ENCODE measurements at places on chromosomes 12 and 14.

- no peak for DNase-seq
These were observed 15.0 kb upstream of the SMARCC2 start for GRCh38 chr12:56204275-56204674.

- peak; percentile 81 for DNase-seq
These were observed 21.3 kb upstream of the CD27 start for GRCh38 chr12:6423267-6424007.

GRCh38 chr12:123992118-123992825 is 19.3 kb downstream of the ZNF664 start:
- DNase-seq, result no peak

DNA sequence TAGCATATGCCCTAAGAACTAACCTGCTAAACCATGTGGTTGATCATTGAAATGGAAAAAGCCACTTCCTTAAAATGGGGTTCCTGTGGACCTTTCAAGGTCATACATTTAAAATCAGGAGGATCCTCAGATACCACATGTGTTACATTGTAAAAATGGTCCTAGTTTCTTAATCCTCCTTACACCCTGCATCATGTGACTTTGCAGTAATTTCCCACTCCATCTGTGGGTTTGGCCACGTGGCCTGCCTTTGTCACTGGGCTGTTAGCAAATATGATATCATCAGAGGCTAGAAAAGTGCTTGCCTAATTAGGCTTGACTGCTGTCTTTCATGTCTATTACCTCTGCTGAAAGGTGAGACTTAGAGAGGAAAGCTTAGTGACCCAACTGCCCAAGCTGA is 70.7 kb downstream of the CMKLR1 start:
- no peak for DNase-seq

- DNase-seq, result no peak
These were observed 12.9 kb upstream of the PEX5 start for GRCh38 chr12:7176595-7176994.

DNA sequence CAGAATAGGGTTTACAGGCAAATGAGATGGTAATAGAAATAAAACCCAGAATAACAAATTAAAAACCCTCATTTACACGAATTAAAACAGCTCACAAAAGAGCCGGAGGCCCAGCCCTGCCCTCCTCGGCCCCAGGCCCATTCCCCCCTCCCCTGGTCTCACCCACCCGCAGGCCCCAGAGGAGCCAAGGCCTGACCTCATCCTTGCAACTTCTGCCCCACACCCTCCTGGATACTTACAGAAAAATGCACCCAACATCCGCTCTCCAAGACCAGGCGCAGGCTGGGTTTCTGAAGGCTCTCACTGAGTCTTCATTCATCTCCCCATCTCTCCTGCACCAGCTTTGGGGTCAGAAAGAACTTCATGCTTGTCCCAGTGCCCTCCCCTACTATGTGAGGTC is 16.2 kb upstream of the VSX2 start:
- DNase-seq, result no peak

- no peak for DNase-seq
These were observed 28.5 kb downstream of the PAH start for GRCh38 chr12:102888511-102888910.

DNA sequence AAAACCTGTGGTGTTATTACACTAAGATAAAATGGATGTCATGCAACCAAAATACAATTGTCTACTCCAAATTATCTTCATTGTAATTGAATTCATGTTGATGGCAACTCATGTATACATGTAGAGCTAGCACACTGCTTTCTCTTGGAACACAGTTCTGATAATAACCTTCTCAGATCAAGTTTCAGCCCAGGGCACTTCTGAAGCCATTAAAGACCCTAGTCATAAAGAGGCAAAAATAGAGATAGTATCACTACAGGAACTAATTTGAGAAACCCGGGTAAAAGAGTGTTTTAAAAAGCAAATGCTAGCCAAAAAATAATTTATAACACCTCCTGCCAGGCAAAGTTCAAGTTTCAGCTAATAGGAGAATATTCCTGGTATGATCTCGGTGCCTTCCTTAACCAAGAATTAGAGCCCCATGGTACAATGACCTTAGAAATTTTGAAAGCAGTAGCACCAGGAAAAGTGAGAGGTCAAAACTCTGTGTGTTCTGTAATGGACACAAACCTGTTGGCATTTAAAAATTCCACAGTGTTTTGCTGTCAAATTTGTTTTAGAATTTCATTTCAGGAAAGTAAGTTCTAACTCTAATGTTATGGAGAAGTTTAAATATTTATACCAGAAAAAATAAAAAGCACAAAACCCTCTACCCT is 105.0 kb upstream of the FRMD6 start:
- no peak for DNase-seq

DNA sequence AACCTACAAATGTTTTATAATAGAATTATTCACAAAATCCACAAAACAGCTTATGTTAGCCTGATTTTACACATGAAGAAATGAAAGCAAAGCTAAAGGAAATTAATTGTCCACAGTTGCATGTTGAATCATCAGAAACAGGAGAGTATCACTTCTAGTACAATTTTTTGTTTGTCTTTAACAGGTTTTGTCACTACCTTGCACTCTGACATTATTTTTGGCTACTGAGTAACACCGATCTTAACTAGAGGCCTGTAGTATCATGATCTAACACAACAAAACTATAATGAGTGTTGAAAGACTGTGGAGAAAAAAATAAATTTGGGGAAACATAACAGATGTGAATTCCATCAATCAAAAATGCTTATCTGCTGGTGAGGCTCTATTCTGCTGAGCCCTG is 60.1 kb downstream of the TAOK3 start:
- no peak for DNase-seq

DNA sequence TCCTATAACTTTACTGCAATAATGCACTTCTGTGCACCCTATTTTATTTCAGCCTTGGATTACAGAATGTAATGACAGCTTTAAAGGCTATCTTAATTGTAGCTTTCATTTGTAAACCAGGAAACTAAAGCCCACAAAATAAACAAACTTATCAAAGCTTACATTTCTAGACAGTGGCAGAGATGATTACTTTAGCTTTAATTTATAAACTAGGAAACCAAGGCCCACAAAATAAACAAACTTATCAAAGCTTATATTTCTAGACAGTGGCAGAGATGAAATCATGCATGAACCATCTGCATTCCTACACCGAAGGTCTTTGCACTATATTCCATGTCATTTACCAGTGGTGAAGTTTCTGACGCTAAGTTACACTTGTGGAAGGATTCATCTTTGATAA is 74.4 kb downstream of the PRKD1 start:
- DNase-seq, result no peak

DNA sequence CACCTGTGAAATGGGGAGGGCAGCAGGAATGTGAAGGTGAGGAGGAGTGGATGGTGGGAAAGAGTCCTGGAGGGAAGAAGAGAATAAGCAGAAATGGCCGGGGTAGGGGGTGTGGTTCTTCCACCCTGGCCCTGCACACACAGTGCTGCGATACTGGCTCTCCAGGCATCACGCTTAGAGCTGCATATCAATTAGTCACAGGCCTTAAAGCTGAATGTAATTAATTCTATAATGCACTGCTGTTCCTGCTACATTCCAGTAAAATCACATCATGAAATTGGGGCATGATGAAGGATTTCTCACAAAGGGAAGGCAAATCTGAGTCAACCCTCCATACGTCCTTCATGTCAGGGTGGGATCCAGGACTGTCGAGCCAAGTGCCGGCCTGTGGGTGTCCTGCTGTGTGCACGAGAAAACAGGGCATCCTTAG is 566.1 kb downstream of the BCL11B start:
- DNase-seq, result no peak

DNA sequence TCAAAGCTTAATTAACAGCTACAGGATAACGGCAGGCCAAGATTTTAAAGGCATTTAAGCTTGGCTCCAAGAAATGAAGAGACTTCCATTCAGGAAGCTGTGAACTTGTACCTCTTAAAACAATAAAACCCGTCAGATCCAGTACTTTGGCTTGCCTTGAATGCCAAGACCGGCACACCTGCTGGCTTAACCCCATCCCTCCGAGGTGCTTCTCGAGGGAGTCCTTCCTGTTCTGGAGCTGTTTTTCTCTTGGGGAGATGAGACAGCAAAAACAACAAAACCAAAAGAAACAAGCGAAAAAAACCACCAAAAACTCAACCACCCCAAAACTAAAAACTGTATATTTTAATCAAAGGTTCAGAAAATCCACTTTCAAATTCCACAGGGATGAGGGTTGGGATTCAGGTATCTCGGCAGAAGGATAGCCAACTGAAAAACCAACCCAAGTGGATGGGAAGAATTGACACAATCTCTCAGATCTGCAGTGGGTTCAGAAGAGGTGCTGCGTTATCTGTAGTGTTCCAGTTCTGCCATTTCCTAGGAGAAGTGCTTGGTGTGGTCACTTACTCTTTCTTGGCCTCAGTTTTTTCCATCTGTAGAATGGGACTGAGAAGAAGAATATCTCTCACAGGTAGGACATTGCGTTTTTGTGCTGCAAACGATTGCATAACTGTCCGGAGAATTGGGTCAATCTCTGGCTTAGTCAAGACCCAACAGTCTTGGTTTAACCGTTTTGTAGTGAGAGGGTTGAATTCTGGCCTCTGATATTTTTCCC is 420.1 kb downstream of the VRK1 start:
- no peak for DNase-seq

GRCh38 chr14:61296719-61297502 is 15.8 kb upstream of the TMEM30B start:
- DNase-seq, result peak; percentile 41

GRCh38 chr12:15629108-15629507 is 160.1 kb downstream of the EPS8 start:
- DNase-seq, result peak; percentile 81

GRCh38 chr14:64711039-64711438 is 6.8 kb downstream of the PLEKHG3 start:
- DNase-seq, result no peak

DNA sequence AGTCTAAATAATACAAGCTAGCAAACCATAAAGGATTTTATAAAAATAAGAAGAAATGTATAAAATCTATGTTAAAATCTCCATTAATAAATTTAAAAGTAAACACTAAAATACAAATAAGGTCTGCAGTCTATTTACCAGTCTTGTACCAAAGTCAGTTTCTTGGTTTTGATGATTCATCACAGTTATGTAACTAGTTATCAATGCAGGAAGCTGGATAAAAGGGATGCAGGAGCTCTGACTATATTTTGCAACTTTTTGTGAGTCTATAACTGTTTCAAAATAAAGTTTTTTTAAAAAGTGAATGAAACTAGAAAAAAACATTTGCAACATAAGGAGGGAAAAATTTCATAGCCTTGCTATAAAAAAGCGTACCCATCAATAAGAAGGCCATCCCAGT is 151.5 kb downstream of the DERA start:
- DNase-seq, result no peak

- no peak for DNase-seq
These were observed 8.6 kb upstream of the FBRSL1 start for GRCh38 chr12:132481345-132481744.

DNA sequence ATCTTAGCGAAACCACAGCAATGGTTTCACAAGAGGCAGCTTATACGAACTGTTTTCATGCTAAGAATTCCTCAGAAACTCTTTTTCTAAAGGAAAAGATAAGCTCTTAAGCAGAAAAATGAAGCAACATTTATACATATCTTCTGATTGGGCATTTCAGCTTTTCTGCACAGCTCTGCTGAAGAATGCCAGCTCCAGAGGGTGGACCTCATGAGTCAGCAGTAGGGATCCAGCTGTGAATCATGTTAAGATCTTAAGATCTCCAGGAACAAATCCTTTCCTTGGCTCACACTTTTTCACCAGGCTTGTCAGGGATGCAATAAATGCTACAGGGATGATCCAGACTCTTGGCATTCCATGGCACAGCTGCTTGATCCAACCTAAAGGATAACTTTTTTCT is 477.1 kb upstream of the CCDC196 start:
- peak; percentile 2 for DNase-seq

DNA sequence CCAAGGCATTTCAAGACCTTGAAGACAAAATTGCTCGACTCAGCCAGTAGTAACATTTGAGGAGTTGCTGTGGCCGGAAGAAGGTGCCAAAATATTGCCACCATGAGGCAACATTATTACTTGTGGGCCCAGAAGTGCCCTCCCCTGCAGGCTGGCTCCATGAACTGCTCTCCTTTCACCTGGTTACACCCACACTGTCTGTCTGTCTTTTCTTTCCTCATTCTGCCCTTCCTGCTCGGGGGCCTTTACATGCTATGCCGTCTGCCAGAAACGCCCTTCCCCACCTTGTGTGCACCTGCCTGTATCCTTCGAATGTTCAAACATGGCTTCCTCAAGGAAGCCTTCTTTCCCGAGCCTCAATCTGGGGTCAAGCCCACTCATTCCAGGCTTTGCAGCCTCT is 224.2 kb upstream of the DIO3 start:
- DNase-seq, result no peak

DNA sequence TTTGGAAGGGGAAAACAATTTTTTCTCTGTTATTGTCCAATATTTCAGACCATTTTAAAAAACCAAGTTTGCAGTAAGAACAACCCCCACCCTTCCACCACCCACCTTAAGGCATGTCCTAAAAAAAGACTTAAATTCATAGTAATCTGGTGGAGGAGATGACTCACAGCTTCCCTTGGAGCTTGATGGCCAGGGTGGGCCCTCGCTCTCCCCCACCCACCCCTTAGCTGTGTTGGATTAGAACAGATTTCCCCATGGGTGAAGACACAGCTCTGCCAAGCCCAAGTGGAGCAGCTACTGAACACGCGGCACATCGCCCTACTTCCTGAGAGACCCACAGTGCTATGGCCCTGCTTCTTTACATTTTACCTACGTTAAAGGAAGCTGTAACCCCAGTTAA is 140.3 kb downstream of the GCH1 start:
- DNase-seq, result no peak

- DNase-seq, result no peak
These were observed 14.0 kb upstream of the NRXN3 start for GRCh38 chr14:78156196-78156595.

GRCh38 chr14:100376751-100377171 is 53.6 kb downstream of the SLC25A47 start:
- DNase-seq, result peak; percentile 56

DNA sequence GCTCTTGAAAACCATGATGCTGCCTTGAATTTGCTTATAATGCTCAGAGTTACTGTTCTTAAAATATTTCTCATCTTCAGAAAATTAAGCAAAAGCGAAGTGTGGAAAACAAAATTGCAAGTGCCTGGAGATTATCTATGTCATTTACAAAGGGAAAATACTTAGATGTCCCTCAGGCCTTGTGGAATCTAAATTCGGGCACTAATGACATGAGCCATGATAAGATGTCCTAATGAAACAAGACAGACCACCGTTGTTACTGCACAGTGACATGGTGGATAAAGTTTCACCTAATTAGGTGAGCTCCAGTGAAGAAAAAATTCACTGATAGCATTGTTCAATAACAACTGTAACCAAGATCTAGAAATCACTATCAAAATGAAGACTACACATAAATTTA is 30.4 kb downstream of the PPP1R13B start:
- DNase-seq, result no peak

GRCh38 chr12:116026346-116026745 is 251.1 kb downstream of the MED13L start:
- DNase-seq, result no peak

GRCh38 chr12:104680070-104680469 is 223.3 kb downstream of the CHST11 start:
- DNase-seq, result peak; percentile 15

DNA sequence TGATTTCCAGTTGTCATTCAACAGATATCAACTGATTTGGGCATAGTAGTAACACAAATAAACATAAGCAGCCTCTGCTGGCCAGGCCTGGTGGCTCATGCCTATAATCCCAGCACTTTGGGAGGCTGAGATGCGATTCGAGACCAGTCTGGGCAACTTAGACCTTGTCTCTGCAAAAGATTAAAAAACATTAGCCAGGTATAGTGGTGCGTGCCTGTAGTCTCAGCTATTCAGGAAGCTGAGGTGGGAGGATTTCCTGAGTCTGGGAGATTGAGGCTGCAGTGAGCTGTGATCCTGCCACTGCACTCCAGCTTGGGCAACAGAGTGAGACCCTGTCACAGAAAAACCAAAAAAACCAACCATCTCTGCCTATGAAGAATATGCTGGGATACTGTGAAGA is 7.1 kb downstream of the METAP2 start:
- DNase-seq, result no peak

Data from HFFc6 (cell line).